Aorta (tissue), 5 donors: ENCODE measurements at places on chromosomes 5 and 9.

DNA sequence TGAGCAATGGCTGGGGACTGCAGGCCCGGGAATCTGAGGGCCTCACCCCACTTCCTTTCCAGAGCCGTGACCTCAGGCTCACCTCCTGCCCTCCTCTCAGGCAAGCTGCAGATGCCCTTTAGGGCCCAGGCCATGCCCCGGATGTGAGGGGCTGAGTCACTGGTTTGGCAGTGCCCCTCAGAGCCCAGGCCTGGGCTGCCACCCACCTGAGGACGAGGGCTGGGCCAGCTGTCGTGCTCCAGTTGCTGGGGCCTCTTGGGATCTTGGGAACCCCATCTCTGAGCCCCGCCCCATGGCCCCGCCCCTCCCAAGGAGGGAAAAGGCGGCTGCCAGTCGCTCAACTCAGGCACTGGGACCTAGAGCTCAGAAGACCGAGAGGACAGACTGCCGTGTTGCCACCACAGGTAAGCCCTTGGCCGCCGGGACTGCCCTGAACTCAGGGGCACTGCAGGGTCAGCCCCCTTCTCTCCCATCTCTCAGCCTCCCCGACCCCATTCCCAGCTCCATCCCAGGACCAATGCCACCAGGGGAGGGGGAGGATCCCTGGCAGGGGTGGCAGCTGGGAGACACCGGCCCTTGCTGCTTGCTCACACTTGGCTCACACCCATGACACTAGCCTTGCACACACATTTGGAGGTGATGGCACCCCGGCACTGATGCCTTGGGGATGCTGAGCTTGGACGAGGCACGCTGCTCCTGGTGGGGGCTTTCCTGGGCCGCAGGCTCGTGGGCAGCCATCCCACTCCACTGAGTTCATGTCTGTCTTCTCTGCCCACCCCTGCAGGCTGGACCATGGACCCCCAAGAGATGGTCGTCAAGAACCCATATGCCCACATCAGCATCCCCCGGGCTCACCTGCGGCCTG lies at the start of gene CYSRT1:
TSS of gene CYSRT1 (plus strand) at position 345 of the 865 bp plus-strand sequence. CDS start at position 793, 448 bp downstream.
- no peak for DNase-seq

GRCh38 chr9:25681266-25681665 lies 3.0 kb upstream of the TUSC1 start:
- DNase-seq = no peak

DNA sequence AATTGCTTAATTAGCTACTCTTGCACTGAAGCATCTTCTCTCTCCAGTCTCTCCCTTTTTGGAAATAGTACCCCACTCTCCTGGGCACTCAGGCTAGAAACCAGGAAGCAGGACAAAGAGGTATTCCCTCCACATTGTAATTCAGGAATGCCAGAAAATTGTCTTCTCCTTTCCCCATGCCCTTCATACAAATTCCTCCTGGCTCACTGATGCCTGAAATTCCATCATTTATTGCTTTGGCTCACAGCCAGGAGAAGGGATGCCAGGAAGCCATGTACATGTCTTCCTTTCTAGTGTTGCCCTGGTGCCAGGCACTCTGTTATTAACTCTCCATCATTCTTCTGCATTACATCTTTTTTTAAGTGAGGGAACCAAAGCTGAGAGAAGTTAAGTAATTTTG lies 716.5 kb upstream of the C9orf72 start:
- DNase-seq = no peak

- DNase-seq = peak; percentile 91
These were observed 2.0 kb upstream of the LMX1B start for GRCh38 chr9:126611592-126612325.

- no peak for DNase-seq
These were observed 370.6 kb downstream of the NTRK2 start for GRCh38 chr9:85040146-85040545.

DNA sequence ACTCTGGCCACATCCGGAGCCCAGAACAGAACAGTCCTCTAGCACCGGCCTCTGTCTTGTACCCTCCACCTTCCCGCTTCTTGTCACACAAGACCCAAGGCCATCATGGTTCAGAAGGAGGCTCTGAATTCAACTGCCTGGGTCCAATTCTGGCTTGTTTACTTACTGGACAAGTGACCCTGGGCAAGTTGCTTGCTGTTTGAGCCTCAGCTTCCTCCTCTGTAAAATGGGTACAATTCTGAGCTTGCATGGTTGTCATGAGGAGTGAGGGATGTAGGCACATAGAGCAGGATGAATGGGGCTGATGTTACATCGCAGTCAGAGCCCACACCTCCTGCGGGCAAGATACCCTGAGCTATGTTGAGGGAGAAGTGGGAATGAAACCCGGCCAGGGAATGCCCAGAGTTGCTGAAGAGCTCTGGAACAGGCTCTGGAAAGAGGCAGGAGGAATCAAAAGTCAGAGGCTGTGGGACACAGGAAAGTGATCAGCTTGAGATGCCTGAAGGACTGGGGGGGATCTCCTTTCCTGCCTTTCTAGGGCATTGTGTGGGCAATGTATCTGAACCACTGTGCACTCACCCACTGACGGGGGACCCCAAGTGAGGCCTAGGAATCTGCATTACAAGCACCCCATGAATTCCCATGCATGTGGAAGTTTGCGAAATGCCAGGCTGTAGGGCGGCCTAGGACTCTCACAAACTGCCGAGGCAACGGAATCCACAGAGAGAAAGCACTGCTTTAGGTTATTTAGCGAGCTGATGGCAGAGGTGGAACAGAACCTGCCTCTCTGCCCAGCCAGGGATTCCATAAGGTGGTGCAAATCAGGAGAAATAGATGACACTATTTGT lies 29.4 kb upstream of the IL17B start:
- peak; percentile 28 for DNase-seq

GRCh38 chr5:124287813-124288212 lies 458.6 kb downstream of the ZNF608 start:
- DNase-seq = no peak

DNA sequence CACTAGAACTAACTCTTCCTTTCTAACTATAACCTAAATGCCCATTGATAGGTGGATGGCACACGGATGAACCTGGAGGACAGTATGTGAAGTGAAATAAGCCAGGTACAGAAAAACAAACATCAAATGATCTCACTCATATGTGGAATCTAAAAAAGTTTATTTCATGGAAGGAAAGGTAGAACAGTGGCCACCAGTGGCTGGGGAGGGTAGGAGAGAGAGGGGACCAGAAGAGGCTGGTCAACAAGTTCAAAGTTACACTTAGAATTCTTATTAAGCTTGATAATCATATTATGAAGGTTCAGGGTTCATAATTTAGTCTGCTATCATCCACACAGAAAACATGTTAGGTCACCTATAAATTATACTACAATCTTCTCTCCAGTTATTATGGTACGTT lies 107.6 kb upstream of the SLC12A2 start:
- DNase-seq = no peak
